Activated CD4-positive, alpha-beta T cell treated with anti-CD3 and anti-CD28 coated beads for 36 hours (primary cell): ENCODE measurements at places on chromosomes 2 and 18. TPM values are rescaled to one million over a fixed set of nuclear protein-coding genes. Genes with fewer than 3 reads are reported as not detected.

GRCh38 chr2:64015898-64016297, 3.3 kb downstream of the VPS54 start:
- no peak for DNase-seq
- H3K36me3 ChIP-seq: peaks cover 11% of the 10 kb centered on the region
- peaks cover 45% of the 10 kb centered on the region for H3K4me1 ChIP-seq
- H3K27me3 ChIP-seq: no peaks in the 10 kb centered on the region
- H3K27ac ChIP-seq: no peak overlapping the region
- H3K4me3 ChIP-seq: no peak overlapping the region

Gene SCYGR4
- not detected for total RNA-seq

Gene AQP4
- not detected for total RNA-seq

Gene RSAD2
- 10.2 TPM for total RNA-seq

GRCh38 chr2:63058144-63058920, 7.7 kb downstream of the OTX1 start:
- peaks cover 74% of the 10 kb centered on the region for H3K27me3 ChIP-seq
- DNase-seq: peak; percentile 12
- peaks cover 56% of the 10 kb centered on the region for H3K4me1 ChIP-seq
- H3K4me3 ChIP-seq: peak overlapping the region; percentile 28

Gene TTC31
- total RNA-seq: 24.0 TPM

GRCh38 chr2:121200419-121201315, 84.3 kb downstream of the TFCP2L1 start:
- H3K27ac ChIP-seq: no peak overlapping the region
- no peaks in the 10 kb centered on the region for H3K27me3 ChIP-seq
- no peaks in the 10 kb centered on the region for H3K4me1 ChIP-seq
- no peak overlapping the region for H3K4me3 ChIP-seq

- DNase-seq: no peak
- no peak overlapping the region for H3K27ac ChIP-seq
- peaks cover 15% of the 10 kb centered on the region for H3K27me3 ChIP-seq
- H3K4me3 ChIP-seq: no peak overlapping the region
- no peaks in the 10 kb centered on the region for H3K4me1 ChIP-seq
- H3K36me3 ChIP-seq: no peaks in the 10 kb centered on the region
These were observed 128.5 kb upstream of the RAB12 start for GRCh38 chr18:8480506-8481328.

- no peak overlapping the region for H3K4me3 ChIP-seq
- H3K27ac ChIP-seq: no peak overlapping the region
- no peaks in the 10 kb centered on the region for H3K4me1 ChIP-seq
- no peaks in the 10 kb centered on the region for H3K36me3 ChIP-seq
- H3K27me3 ChIP-seq: no peaks in the 10 kb centered on the region
These were observed 102.6 kb downstream of the HNMT start for GRCh38 chr2:138066841-138067240.

DNA sequence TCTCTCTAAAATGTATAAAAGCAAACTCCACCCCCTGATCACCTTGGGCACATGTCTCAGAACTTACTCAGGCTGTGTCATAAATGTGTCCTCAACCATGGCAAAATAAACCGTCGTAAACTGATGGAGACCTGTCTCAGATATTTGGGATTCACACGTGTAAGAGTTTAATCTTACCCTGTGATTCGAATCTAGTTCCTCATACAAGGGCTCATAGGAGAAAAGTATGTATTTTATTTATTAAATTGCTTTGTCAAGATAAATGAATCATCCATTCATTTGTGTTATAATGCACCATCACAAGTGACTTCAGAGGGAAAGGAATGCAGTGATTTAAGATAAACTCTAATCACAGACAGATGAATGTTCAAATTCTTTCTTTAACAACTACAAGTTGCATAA, 712.5 kb upstream of the LRATD1 start:
- H3K36me3 ChIP-seq: no peaks in the 10 kb centered on the region
- H3K4me1 ChIP-seq: no peaks in the 10 kb centered on the region
- no peaks in the 10 kb centered on the region for H3K27me3 ChIP-seq
- H3K27ac ChIP-seq: no peak overlapping the region
- DNase-seq: no peak

GRCh38 chr2:157696036-157696435, 67.4 kb upstream of the ACVR1C start:
- H3K27ac ChIP-seq: no peak overlapping the region
- H3K4me1 ChIP-seq: no peaks in the 10 kb centered on the region
- no peaks in the 10 kb centered on the region for H3K27me3 ChIP-seq
- H3K36me3 ChIP-seq: peaks cover 3% of the 10 kb centered on the region

DNA sequence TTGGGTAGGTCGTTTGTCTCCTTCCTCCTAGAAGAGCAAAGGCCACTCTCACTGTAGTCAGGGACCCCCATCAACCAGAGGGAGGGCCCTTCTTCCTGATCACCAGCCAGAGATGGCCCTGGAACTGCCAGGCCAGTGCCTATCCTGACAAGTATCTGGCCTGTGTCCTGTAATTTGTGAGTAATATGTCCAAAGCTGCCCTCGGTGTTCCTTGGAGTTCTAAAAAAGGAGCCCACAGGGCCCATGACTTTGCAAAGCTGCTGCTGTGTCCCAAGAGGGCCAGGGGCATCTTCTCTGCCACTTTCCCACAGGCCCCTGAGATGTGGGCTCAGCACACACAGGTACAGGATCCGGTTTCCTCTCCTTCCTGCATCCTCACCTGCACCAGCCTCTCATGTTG, 212.4 kb downstream of the SEPTIN10 start:
- H3K27me3 ChIP-seq: no peaks in the 10 kb centered on the region
- H3K27ac ChIP-seq: no peak overlapping the region
- H3K36me3 ChIP-seq: no peaks in the 10 kb centered on the region
- no peak for DNase-seq
- no peak overlapping the region for H3K4me3 ChIP-seq
- H3K4me1 ChIP-seq: peaks cover 34% of the 10 kb centered on the region

Gene USP37
- total RNA-seq: 42.5 TPM

- peak; percentile 73 for DNase-seq
- no peaks in the 10 kb centered on the region for H3K36me3 ChIP-seq
- peaks cover 19% of the 10 kb centered on the region for H3K27me3 ChIP-seq
- H3K4me1 ChIP-seq: peaks cover 91% of the 10 kb centered on the region
- H3K27ac ChIP-seq: peak overlapping the region; percentile 78
- H3K4me3 ChIP-seq: peak overlapping the region; percentile 20
These were observed 18.3 kb upstream of the CXCR4 start for GRCh38 chr2:136135921-136136906.

DNA sequence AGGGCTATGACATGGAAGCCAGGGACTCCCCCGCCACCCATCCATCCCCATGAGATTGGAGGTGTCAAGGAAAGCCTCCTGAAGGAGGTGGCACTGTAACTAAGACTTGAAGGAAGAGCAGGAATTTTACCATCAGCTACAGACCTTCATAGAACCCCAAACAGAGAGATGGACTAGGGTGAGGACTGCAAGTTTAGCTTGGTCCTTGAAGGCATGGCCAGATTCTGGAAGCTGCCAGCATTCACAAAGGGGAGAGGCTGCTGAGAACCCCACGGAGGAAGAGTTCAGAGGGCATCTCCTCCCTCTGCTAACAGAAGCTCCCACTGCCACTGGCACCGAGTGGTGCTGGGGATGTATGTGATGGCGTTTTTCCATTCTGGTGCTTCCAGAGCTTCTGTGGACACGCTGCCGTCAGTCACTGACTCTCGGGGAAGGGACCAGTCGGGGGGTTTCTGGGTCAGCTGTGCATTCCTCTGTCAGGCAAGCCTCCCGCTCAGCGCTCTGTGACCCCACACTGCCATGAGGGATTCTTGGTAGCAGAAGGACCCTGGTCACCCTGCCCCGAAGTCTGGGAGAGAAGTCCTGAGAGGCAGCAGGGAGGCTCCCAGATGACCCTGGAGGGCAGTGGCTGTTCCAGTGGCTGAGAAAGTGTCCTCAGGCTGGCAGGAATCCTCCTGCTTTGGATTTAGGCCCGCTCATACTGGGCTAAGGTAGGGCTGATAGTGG, 18.1 kb downstream of the TMEM185B start:
- no peak overlapping the region for H3K4me3 ChIP-seq
- no peak for DNase-seq
- H3K27me3 ChIP-seq: no peaks in the 10 kb centered on the region
- H3K36me3 ChIP-seq: no peaks in the 10 kb centered on the region

DNA sequence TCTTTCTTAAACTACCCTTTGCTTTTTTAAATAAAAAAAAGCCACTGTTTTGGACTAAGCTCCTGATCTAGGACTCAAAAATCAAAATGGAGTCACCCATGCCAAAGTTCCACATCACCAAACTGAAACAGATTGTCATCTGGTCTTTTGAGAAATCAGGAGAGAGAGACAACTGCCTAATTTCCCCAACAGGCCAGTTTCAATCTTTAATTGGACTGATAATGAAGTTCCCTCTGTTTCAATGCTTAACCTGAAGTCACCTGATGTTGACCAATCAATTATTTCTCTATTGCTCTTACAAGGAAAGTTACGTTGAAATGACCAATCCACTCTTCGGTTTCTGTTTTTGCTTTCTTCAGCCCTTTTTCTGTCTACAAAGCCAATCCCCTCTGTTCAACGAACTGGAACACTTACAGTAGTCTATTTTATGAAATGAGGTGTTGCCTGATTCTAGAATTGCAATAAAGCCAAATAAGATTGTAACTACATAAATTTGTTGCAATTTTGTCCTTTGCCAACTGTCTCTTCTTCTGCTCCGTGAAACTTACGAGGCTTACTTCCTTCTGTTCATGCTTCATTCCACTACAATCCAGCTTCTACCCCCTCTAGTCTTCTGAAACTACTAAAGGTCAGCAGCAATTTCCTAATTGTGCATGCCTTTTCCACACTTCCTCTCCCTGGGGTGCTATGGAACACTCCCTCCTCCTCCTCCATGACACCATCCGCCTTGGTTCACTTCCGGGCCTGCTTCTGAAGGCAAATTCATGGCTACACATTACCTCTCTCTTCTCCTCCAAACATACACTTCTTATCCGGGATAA, 95.2 kb upstream of the CD302 start:
- H3K36me3 ChIP-seq: peaks cover 69% of the 10 kb centered on the region
- H3K4me3 ChIP-seq: no peak overlapping the region
- DNase-seq: no peak
- peaks cover 82% of the 10 kb centered on the region for H3K4me1 ChIP-seq
- H3K27ac ChIP-seq: peak overlapping the region; percentile 67
- H3K27me3 ChIP-seq: no peaks in the 10 kb centered on the region

Gene LRRC30
- not detected for total RNA-seq

DNA sequence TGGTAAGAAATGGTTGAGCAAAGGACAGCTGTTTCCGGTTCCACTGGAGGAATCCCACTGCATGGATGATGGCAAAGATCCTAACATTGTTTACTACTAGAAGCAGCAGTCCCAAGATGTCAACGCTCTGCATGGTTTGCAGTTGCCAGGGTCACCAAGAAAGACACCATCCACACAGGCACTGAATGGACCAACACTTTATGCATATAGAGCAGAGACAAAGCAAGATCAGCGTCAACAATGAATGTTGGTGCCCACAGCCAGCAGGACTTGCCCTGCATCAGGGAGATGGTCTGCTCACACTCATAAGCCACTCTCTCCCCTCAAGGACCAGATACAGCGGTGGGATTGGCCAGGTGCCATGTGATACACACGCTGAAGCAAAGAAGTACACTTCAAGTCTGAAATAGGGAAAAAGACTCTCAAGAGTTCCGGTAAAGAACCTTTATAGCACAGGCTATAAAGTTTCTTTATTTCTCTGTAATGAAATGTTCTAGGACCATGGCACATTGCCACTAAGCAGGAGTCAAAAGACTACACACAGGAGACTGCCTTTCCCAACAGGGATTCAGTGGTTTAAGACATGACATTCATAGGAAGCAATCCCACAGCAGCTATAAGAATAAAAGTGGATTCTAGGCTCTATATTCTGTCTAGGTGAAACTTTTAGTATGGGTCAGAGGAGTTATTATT, 133.2 kb upstream of the EPHA4 start:
- H3K4me3 ChIP-seq: no peak overlapping the region
- no peak for DNase-seq
- no peak overlapping the region for H3K27ac ChIP-seq

GRCh38 chr2:218218268-218219185, 1.5 kb downstream of the ARPC2 start:
- H3K27ac ChIP-seq: peak overlapping the region; percentile 96
- peaks cover 51% of the 10 kb centered on the region for H3K4me1 ChIP-seq
- peak overlapping the region; percentile 81 for H3K4me3 ChIP-seq
- H3K36me3 ChIP-seq: peaks cover 56% of the 10 kb centered on the region
- DNase-seq: peak; percentile 55

Gene GALNT5
- 0.04 TPM for total RNA-seq

- H3K27me3 ChIP-seq: peaks cover 9% of the 10 kb centered on the region
- no peaks in the 10 kb centered on the region for H3K36me3 ChIP-seq
- peaks cover 4% of the 10 kb centered on the region for H3K4me1 ChIP-seq
- no peak overlapping the region for H3K27ac ChIP-seq
- DNase-seq: no peak
These were observed 157.1 kb downstream of the COL6A3 start for GRCh38 chr2:237256887-237257286.

DNA sequence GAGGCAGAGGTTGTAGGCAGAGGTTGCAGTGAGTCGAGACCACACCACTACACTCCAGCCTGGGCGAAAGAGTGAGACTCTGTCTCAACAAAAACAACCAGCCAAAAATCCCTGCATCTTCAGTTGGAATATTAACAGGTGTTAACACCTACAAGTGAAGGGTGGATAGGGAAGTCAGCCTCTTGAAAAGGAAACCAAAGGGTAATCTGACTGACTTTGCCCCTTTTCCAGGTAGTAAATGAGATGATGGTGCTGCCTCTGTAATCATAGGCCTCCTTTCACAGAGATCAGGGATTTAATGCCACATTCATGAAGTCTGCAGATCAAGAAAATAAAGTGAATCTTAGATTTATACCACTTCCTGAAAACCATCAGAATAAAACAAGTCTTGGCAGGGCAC, 133.6 kb downstream of the GALNT1 start:
- H3K27me3 ChIP-seq: no peaks in the 10 kb centered on the region
- DNase-seq: no peak
- no peak overlapping the region for H3K4me3 ChIP-seq
- no peak overlapping the region for H3K27ac ChIP-seq
- H3K36me3 ChIP-seq: peaks cover 23% of the 10 kb centered on the region
- H3K4me1 ChIP-seq: no peaks in the 10 kb centered on the region

GRCh38 chr2:28809927-28810326, 707 bp upstream of the SPDYA start:
- peaks cover 14% of the 10 kb centered on the region for H3K4me1 ChIP-seq
- H3K4me3 ChIP-seq: peak overlapping the region; percentile 59
- peak; percentile 11 for DNase-seq
- H3K27me3 ChIP-seq: no peaks in the 10 kb centered on the region

GRCh38 chr2:86003104-86003503, 102.6 kb downstream of the POLR1A start:
- H3K27me3 ChIP-seq: no peaks in the 10 kb centered on the region
- peaks cover 2% of the 10 kb centered on the region for H3K36me3 ChIP-seq
- no peak overlapping the region for H3K4me3 ChIP-seq
- no peak overlapping the region for H3K27ac ChIP-seq
- H3K4me1 ChIP-seq: peaks cover 26% of the 10 kb centered on the region

- H3K4me3 ChIP-seq: no peak overlapping the region
- DNase-seq: no peak
- no peak overlapping the region for H3K27ac ChIP-seq
- H3K27me3 ChIP-seq: no peaks in the 10 kb centered on the region
These were observed 1187.2 kb upstream of the CRIM1 start for GRCh38 chr2:35168351-35168750.

Gene TNFRSF11A
- total RNA-seq: 6.9 TPM
